Prostate gland (tissue), 2 donors: ENCODE measurements at places on chromosomes 2 and 18. TPM values are rescaled to one million over a fixed set of nuclear protein-coding genes. Genes with fewer than 3 reads are reported as not detected.

- DNase-seq = no peak
Measured at GRCh38 chr2:59398081-59398480, 1155.4 kb downstream of the BCL11A start.

DNA sequence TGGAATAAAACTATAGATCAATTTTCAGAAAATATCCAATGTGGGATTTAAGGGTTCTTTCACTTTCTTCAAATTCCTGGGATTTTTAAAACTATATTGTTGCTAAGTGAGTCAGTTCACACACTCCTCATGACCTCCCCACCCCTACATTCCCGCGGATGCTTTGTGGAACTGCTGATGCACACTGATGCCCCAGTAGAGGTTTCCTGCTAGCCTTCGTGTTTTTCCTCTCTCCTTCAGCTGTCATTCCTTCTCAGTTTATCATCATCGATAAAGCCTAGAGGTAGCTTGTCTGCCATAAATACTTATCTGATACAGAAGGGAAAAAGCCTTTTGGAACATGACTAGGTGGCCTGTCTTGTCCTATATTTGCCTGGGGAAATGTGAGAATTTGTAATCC lies 67.4 kb upstream of the GALNT5 start:
- DNase-seq = no peak

DNA sequence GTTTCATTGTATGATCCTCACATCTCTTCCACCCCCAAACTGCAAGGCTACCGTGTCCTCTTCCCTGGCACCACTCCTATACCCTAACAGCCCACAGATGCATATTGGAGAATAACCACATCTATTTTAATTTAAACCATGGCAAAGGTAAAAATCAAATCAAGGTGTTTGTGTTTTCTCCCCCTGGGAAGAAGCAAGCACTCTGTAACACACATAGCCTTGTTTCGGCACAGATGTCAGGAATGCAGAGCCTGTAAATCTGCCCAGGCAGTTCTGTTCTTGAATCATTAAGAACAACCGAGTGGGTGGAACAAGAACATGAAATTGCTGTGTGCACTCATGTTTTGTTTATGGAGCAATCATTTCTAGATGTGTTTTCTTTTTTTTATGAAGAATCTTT lies 6.8 kb upstream of the COX7A2L start:
- peak; percentile 55 for DNase-seq

DNA sequence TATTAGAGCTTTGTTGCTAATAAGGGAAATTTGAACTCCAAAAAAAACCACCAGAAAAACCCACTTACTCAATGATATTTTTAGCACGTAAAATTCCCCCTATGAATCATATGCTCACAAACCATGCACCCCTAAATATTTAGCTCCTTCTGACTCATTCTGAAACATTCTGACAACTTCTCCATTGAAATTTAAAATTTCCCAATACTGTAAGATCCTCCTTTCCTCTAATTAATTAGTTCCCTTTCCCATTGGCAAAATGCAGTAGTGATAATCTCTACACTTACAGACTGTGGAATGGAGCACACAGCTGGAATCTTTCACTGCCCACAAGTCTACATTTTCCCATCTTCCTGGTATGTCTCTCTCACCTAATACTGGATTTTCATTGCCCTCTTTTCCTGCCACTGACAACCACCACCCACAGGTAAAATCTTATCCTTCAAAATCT lies 215.8 kb upstream of the ACVR2A start:
- DNase-seq = no peak

GRCh38 chr2:78768016-78768415 lies 257.5 kb upstream of the REG3G start:
- DNase-seq = no peak

DNA sequence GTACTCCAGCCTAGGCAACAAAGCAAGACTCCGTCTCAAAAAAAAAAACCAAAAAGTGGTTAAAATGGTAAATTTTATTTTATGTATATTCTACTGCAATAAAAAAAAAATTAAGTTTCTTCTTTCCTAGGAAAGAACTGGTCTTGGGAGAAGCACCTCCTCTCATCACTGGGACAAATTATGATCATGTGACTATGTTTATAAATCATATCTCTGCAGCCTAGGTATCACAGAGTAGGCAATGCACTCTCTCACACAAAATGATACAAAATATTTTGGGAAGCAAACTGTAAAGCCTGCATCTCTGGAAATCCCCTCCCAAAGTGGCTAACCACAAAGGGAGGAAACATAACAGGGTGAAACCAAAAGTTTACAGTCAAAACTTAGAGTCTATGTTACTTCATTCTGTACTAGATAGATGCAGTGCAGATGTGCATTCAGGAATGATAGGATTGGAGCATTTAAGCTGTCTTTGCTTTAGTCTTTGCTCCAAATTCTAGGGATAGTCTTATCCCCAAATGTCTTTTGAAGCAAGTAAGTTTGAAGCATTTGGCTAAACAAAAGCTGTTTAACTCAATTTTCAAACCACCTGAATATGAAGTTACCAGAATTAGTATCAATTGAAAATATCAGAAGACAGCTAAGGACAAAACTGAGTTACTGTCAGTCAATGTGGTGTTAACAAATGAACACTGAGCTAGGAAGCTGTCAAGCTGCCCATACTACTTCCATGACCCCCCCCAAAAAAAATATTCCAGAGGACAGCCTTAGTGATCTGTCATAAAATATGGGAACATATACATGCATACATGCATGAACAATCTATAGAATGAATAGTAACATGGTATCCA lies 21.1 kb upstream of the MALT1 start:
- no peak for DNase-seq

DNA sequence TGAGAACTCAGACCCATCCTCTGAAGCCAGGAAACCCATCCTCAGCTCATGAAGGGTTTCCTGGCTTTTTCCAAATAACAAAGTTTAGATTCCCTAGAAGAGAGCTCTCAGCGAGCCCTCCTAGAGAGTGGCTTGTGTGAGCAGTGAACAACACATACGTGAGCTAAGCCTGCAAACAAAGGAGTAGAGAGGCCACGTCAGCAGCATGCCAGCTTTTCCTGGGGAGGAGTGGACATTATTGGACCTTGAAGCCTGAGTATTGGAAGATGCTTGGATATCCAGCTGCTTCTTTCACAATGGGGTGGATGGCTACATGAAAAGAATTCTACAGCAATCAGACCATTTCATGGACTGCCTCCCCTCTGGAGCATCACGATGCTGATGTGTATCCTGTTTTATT lies 21.1 kb downstream of the KIF5C start:
- DNase-seq = no peak

GRCh38 chr2:53865962-53866361 lies 6.2 kb upstream of the GPR75 start:
- no peak for DNase-seq

DNA sequence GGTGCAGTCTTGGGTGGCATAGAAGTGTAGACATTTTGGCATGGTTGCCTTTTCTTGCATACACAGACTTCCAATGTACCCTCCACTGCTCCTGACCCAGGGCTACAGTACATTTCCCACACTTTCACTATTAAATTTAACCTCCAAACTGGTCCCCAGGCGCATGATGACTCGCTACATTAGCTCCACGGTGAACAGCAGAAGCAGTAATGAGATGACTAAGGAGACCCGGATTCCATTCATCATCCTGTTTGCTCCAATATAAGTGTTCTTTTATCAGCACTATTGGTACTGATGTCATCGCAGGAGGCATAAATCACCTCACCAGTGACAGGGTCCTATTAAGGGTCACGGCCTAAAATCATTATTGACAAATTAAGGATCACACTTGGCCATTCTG lies 316.5 kb downstream of the EN1 start:
- DNase-seq = no peak

GRCh38 chr2:236928380-236929037 lies 157.2 kb upstream of the COPS8 start:
- no peak for DNase-seq

DNA sequence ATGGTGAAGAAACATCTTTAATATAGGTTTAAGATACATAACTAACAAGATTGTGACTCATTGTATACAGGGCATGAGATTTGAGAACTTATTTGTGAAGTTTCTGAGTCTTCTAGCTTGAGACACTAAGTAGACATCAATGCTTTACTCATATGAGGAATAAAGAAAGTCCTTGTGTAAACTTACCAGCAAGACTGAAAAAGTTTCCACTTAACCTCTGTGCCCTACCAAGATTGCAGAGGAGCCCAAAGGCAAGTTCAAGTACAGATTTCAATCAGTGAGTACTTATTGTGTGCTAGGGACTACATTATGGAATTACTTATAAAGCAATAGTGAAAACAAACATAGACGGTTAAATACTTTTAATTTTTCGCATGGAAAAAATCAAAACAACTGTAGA lies 1041.2 kb upstream of the CELF4 start:
- no peak for DNase-seq

DNA sequence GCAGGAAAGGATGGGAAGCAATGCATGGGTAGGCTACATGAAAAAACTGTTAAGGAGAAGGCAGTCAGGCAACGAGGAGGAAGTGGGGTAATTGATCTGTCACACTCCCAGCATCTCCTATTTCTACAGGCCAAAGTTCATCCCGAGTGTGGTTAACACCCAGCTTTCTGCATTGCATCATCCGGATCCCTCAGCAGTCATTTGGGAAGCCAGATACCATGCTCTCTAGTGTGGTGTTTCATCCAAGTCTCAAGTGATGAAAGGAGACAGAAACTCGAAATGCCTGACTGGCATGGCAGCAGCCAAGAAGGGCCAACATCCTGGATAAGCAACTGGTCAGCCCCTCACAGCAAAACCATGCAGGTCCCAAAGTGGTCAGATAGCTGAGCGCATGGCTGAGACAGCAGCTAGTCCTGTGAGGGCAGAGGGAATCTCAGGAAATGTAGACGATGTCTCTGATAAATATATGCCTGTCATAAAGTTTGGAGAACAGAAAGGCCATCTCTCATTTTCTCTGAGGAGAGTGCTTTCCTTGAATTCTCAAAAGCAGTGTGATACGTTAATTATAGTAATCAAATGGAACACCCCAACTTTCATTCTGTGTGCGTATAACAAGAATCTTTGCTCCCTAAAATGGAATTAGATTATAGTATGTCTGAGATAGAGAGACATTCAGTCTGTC lies 24.8 kb upstream of the HNRNPA3 start:
- DNase-seq = no peak

DNA sequence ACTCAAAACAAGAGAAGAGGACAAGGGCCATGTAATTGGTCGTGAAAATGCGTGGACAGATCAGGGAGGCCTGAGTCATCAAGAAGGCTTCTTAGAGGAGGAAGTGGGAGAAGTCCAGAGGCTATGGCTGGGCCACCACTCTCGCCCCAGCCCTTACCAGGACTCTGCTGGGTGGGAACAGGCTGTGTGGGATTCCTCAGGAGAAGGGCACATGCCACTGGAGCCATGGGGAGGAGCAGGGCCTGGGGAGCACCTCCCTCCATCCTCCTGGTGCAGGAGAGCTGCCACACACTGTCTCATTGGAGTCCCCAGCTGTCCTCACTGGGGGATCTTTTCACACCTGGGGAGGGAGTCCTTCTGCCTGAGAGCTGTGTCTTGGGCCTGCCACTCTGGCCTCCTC lies 9.4 kb upstream of the RALB start:
- DNase-seq = no peak

DNA sequence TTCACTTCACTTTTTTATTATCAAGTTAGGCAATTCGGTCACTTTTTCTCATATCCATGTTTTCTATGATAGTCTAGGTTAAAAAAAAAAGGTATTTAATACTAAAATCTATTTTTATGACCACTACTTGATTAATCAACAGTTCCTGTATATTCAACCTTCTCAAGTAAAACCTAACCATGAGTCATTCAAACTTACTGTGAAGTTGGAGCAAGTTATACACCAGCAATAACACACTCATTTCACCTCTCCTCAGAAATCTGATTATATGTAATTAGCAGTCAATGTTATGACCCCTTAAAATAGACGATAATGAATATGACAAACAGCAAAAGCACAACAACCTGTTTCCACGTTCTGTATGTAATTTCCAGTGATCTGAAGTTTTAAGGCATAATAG lies 35.0 kb upstream of the ADAM17 start:
- DNase-seq = no peak

GRCh38 chr2:13522917-13523821 lies 806.4 kb downstream of the TRIB2 start:
- no peak for DNase-seq

DNA sequence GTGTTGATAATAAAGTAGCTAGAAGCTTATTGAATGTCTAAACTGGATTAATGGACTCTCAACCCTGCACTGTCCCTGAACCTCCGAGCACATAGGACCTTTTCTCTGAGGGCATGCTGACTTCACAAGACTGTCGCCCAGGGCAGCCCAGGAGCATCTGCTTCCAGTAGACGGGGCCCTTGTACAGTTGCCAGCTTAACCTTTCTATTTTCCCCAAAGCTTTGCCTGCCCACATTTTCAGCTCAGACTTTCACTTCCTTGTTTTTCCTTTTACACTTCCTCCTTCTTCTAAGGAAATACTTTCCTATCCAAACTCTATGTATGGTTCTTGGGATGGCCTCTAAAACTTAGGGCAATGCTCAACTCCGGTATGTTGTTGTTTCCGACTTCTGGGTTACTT lies 1.3 kb downstream of the VWA3B start:
- no peak for DNase-seq

DNA sequence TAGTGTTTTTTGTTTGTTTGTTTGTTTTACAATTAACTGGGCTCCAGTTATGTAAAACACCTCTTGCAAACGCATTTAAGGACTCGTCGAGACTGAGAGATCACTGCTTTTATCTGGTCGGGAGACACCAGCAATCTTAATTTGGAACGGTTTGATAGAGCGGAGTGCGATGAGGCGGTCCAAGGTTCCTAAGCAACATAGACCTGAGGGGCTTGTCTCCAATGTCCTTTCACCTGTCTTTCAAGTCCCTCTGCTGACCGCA lies 729 bp upstream of the SELENOI start:
- no peak for DNase-seq

Gene CHRND
- 0.34 TPM for total RNA-seq

Gene KHK
- total RNA-seq = 7.0 TPM

Gene DPP4
- total RNA-seq = 36.8 TPM

Gene CNDP1
- not detected for total RNA-seq

Gene AGXT
- total RNA-seq = not detected

Gene PIEZO2
- 4.1 TPM for total RNA-seq

Gene C2orf80
- total RNA-seq = not detected

Gene SAG
- not detected for total RNA-seq

Gene MAT2A
- total RNA-seq = 103 TPM

Gene RRM2
- total RNA-seq = 6.1 TPM

Gene GALNT3
- total RNA-seq = 69.9 TPM

Gene SP140
- total RNA-seq = 0.51 TPM
